Stimulated activated CD4-positive, alpha-beta T cell treated with anti-CD3 and anti-CD28 coated beads, Interleukin-15, amount 100 ng/mL, for 48 hours (primary cell): ENCODE measurements at places on chromosomes 11 and 22.
A peak's percentile ranks its signal among the peaks of the same experiment; 100 is the strongest.

- no peak for DNase-seq
These were observed 101.4 kb downstream of the MRTFA start for GRCh38 chr22:40535189-40535512.

DNA sequence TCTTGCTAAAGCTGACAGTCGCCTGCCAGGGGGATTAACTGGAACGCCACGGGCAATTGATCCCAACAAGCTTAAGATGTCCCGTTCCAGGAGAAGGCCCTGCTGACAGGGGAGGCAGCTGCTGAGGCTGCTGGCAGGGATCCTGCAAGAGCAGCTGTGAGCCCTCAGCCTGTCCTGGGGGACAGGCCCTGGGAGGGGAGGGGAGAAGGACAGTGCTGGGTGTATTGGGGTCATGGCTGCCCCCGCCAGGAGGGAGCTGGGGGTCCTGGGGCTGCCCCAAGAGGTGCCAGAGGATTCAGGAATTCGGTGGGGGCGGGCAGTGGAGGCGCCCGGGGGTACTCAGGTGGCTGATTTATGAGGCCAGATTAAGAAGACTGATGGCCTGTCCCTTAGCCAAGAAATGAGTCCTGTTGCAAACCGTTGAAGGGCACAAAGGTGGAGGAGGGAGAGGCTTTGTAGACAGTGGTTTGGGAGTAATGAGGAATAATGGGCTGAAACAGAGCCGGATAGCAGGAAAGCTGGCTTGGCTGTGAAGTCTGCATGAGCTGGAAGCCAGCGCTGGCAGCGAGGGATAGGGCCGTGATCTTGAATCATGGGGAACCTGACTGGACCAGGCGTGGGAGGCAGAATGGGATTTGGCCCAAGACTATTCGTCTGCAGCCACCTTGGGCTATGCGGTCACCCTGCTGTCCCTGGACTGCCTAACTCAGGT lies 133.5 kb downstream of the CACNA1I start:
- no peak for DNase-seq

DNA sequence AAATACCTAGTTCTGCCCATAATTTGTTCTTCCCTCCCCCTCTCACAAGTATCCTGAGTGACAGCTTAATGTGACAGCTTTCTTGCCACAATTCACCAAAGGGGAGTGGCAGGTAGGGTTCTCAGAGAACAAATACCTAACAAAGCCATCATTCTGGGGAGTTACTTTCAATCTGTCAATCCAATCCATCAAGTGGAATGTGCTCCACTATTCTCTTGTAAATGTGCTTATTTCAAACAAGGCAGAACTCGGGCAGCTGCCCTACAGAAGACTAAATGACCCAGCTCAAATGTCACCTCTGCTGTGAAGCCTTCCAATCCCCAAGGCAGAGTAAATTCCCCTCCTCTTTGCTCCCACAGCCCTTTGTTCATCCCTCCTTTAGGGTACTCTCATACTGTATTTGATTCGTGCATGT lies 27.8 kb downstream of the LGR4 start:
- no peak for DNase-seq

GRCh38 chr11:19191530-19192169 lies 10.1 kb downstream of the CSRP3 start:
- DNase-seq = no peak

DNA sequence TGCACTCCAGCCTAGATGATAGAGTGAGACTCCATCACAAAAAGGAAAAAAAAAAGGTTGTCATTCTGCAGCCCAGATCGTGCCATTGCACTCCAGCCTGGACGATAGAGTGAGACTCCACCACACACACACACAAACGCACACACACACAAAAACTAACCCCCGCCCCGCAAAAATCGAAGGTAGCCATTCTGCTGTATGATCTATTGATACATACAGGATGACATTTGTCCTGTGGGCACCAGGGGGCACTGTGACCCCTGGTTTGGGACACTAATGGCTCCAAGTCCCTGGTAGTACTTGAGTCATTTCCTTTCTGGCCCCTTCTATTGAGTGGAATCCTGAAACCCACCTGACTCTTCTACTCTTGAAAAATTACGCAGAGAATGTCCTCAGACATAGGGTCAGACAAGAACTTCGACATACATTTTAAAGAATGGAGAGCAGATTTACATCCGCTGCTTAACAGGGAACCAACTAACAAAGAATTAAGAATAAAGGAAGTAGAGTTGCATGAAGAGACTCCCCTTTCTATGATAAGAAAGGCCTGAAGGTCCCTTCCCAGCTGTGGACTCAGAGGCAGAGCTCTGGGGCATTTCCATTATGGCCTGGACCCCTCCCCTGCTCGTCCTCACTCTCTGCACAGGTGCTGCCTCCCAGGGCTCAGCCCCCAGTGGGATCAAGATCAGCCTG lies 35.0 kb upstream of the PRAME start:
- DNase-seq = peak; percentile 20

GRCh38 chr11:113876798-113877669 lies 1.7 kb upstream of the USP28 start:
- no peak for DNase-seq

- DNase-seq = no peak
These were observed 36.7 kb downstream of the TPST2 start for GRCh38 chr22:26553056-26553752.

DNA sequence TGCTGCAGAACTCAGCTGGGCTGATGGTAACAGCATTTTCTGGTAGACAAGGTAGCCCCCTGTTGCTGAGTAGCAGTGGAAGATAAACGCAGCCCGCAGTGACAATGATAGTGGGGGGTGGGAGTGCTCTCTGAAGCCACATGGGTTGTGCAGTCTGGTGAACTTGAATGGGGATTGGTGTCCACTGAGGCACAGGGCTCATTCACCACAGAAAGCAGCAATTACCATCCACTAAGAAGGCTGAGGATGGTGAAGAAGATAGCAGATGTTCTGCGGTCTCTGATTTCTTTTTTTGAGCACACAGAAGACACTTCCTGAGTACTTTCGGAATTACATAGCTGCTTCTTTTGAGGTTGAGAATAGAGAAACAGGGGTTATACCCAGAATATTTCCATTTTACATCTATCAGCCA lies 150.3 kb downstream of the LRRC4C start:
- no peak for DNase-seq

- no peak for DNase-seq
These were observed 839 bp downstream of the CBY1 start for GRCh38 chr22:38657045-38657909.

DNA sequence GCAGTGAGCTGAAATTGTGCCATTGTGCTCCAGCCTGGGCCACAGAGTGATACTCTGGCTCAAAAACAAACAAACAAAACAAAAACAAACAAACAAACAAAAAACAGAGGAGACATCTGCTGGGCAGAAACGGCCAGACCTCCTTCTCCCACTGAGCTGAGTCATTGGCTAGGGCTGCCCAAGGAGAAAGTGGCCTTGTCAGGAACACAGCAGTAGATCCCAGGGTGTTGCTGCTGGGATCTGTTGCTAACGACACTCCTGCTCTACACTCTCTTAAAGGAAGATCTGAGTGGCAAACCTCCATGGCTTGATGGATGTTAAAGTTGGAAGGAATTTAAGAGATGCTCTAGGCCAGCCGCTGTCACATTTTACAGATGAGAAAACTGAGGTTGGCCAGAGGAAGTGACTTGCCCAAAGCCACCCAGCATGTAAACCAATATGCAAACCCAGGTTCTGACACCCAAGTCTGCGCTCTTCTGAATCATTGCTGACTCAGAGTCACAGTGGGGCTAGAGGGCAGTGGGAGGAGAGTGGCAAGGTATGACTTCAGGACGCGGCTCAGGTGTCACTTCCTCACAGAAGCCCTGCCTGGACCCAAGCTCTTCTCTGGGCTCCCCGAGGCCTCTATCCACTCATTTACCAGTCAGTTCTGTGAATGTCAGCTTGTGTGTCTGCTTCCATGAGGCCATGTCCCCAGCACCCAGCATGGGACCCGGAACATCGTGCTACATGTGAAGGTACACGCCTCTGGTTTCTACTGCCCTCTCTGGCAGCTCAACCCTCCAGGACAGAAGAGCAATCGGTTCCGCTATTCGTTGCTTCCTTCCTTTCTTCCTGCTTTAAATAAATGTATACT lies 11.3 kb upstream of the GDPD5 start:
- peak; percentile 44 for DNase-seq

GRCh38 chr11:48164836-48165235 lies 51.8 kb upstream of the OR4B1 start:
- DNase-seq = no peak

DNA sequence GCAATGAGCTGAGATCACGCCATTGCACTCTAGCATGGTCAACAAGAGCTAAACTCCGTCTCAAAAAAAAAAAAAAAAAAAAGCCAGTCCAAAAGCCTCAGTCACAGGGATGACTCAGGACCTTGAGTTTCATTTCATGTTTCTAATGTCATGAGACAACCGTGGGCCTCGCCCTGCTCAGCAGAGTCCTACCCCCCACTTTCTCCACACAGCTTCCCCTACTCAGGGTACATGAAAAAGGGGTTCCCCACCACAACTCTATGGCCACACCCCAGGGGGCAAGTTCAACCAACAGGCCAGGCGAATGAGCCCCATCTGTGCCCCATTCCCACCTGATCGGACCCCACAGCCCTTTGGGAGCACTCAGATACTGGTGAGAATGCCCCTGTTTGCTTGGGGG lies 24.3 kb upstream of the ADA2 start:
- DNase-seq = no peak

GRCh38 chr11:121626507-121626875 lies 173.7 kb upstream of the SORL1-AS1 start:
- no peak for DNase-seq
